ENCODE measurements at places on chromosomes 3 and 15. TPM values are rescaled to one million over a fixed set of nuclear protein-coding genes. Genes with fewer than 3 reads are reported as not detected.

The HES1 gene
- 71.8 TPM for total RNA-seq

The SPTSSB gene
- total RNA-seq: not detected

The LINGO1 gene
- total RNA-seq: 0.13 TPM

The PARP15 gene
- total RNA-seq: 0.39 TPM

The ACTC1 gene
- total RNA-seq: not detected

The FANCD2OS gene
- total RNA-seq: not detected

The TF gene
- 0.13 TPM for total RNA-seq

The SNTN gene
- not detected for total RNA-seq

The SLC27A2 gene
- total RNA-seq: 3.7 TPM

The RTP1 gene
- not detected for total RNA-seq

The HRG gene
- total RNA-seq: not detected

The CAMP gene
- total RNA-seq: not detected

The SH2D7 gene
- not detected for total RNA-seq

The REC114 gene
- total RNA-seq: not detected

The TERC gene
- 103 TPM for total RNA-seq

The ALDH1A2 gene
- total RNA-seq: 57.0 TPM

The RTP2 gene
- not detected for total RNA-seq

The ZPLD1 gene
- not detected for total RNA-seq

The FBLN2 gene
- 10.4 TPM for total RNA-seq

The PRR20G gene
- not detected for total RNA-seq

The CPN2 gene
- not detected for total RNA-seq

The FETUB gene
- total RNA-seq: not detected

The FGD5 gene
- 86.3 TPM for total RNA-seq

The SLC12A1 gene
- total RNA-seq: not detected

The OIP5 gene
- 3.3 TPM for total RNA-seq

The FBXL22 gene
- total RNA-seq: 0.13 TPM

The KBTBD13 gene
- not detected for total RNA-seq

The DUOXA2 gene
- not detected for total RNA-seq
